ENCODE measurements at places on chromosomes 11 and 22. TPM values are rescaled to one million over a fixed set of nuclear protein-coding genes. Genes with fewer than 3 reads are reported as not detected.

- DNase-seq = no peak
Observed at GRCh38 chr22:45069925-45070324, 60.1 kb upstream of the PHF21B start.

The ABTB2 gene
- 44.1 TPM for total RNA-seq

- DNase-seq = no peak
Observed at GRCh38 chr11:60952742-60953170, 780 bp upstream of the SLC15A3 start.

- no peak for DNase-seq
Observed at GRCh38 chr22:30314915-30315314, 11.8 kb downstream of the TBC1D10A start.

- DNase-seq = no peak
Observed at GRCh38 chr22:42805016-42805997, 51.8 kb downstream of the ARFGAP3 start.

The OR52K1 gene
- total RNA-seq = not detected

GRCh38 chr22:49979587-49980264 lies 19.2 kb downstream of the PIM3 start:
- no peak for DNase-seq

The CNGA4 gene
- not detected for total RNA-seq

GRCh38 chr22:23603266-23603665 lies 23.2 kb upstream of the IGLL1 start:
- no peak for DNase-seq

DNA sequence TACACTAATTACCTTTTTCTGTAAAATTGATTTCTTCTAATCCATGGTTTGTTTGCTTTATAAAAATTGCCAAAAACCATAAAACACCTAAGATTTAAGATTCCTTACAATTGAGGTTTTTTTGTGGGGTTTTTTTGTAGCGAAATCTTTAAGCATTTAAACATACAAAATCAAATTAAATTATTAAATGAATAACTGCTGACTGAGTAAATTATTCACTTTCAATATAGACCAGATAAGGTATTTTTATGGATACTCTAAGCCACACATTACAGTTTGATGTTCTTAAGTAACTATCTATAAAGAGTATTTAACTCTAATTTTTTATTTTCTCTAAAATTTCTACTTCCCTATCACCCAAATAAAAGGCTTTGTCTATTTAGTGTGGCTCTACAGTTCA lies 55.5 kb downstream of the PIK3C2A start:
- no peak for DNase-seq

GRCh38 chr11:7969756-7970646 lies 4.8 kb upstream of the NLRP10 start:
- no peak for DNase-seq

- DNase-seq = no peak
Observed at GRCh38 chr11:25535467-25536272, 796.3 kb upstream of the ANO3 start.

DNA sequence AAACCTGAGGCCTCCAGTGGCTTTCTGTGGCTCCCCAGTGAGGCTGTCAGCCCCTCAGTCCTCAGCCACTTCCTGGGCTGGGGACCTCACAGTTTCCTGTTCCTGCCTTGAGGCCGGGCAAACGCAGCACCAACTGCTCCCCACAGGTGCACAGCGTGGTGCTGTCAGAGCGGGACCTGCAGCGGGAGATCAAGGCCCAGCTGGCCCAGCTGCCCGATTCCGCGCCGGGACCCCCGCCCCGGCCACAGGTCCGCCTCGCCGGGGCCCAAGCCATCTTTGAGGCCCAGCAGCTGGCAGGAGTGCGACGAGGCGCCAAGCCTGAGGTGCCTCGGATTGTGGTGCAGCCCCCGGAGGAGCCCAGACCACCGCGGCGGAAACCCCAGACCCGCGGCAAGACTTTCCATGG lies 5.4 kb downstream of the TBC1D10C start:
- DNase-seq = peak; percentile 94

GRCh38 chr11:122743949-122744348 lies 88.4 kb downstream of the UBASH3B start:
- DNase-seq = peak; percentile 90

- DNase-seq = no peak
Observed at GRCh38 chr11:42707541-42707940, 604.3 kb upstream of the API5 start.

GRCh38 chr11:12585861-12586260 lies 88.4 kb upstream of the TEAD1 start:
- no peak for DNase-seq

GRCh38 chr11:17580271-17580670 lies 33.2 kb downstream of the OTOG start:
- no peak for DNase-seq

GRCh38 chr11:115145324-115145723 lies 358.9 kb downstream of the CADM1 start:
- no peak for DNase-seq

DNA sequence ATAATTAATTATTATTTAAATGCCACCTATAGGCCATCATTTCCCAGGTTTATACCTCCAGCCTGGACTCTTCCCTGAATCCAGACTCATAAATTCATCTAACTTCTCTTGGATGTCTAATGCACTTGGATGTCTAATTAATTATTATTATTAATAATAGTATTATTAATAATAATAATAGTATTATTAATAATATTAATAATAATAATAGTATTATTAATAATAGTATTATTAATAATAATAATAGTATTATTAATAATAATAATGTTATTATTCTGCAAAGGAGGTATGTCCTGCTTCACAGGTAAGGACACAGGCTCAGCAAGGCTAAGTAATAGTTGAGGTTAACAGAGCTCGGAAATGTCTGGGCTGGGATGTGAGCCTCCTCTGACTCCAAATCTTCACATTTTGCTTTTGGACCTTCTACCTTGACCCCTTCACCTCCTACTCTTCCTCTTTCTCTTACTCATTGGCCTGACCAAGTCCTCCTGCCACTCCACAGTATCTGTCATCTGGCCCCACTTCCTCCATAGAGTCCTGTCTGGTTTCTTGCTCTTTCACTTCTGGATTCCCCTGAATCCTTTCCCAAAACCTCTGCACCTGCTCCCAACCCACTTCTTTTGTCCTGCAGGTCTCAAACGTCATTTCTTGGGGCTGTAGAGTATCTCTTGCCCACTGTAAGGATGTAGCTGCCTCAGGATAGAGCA lies 8.0 kb downstream of the RIBC2 start:
- no peak for DNase-seq

GRCh38 chr11:77559686-77560401 lies 29.9 kb upstream of the AQP11 start:
- peak; percentile 70 for DNase-seq

The OR10D3 gene
- not detected for total RNA-seq

The MMP3 gene
- total RNA-seq = not detected

- DNase-seq = no peak
Observed at GRCh38 chr22:20432244-20432686, 5.4 kb downstream of the SCARF2 start.

DNA sequence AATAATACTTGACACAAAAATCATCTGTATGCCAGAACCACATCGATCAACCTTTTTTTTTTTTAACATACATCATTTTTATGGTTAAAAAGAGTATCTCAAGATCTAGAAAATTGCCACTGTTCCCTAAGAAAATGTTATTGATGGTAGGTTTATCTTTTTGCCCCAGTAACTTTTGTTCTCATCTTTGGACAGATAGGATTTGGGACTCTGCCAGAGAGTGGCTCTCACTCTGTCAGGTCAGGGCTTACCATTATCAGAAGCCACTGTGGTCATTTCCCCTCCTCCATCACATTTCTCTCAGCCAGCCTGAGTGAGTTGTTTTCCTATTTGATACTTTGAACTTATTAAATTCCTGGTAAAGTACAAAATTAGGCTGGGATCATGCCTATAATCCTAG lies 47.9 kb upstream of the YWHAH start:
- no peak for DNase-seq

GRCh38 chr22:43923631-43924464 lies at the start of gene PNPLA3:
PNPLA3 (plus strand) TSS chr22:43923805; CDS start chr22:43923912, 107 bp downstream.
- peak; percentile 92 for DNase-seq

The FOXRED1 gene
- total RNA-seq = 47.9 TPM

- no peak for DNase-seq
Observed at GRCh38 chr11:121636800-121637176, 184.0 kb upstream of the SORL1-AS1 start.

The MB gene
- total RNA-seq = 10.7 TPM

- no peak for DNase-seq
Observed at GRCh38 chr11:38411149-38411548, 1813.1 kb upstream of the RAG2 start.

The XNDC1N gene
- total RNA-seq = 19.8 TPM

The BIK gene
- total RNA-seq = not detected

- no peak for DNase-seq
Observed at GRCh38 chr22:26529345-26529744, 17.1 kb upstream of the TFIP11 start.

The CARD18 gene
- total RNA-seq = not detected

The MS4A15 gene
- total RNA-seq = 1.6 TPM

Measured in Peyer's patch (tissue), 4 donors.